Activated naive CD4-positive, alpha-beta T cell treated with Interleukin-2 at 50 U/mL for 16 hours (primary cell): ENCODE measurements at places on chromosomes 1 and 21.

- no peak for DNase-seq
These were observed 3.7 kb downstream of the ATP1A1 start for GRCh38 chr1:116376729-116377086.

DNA sequence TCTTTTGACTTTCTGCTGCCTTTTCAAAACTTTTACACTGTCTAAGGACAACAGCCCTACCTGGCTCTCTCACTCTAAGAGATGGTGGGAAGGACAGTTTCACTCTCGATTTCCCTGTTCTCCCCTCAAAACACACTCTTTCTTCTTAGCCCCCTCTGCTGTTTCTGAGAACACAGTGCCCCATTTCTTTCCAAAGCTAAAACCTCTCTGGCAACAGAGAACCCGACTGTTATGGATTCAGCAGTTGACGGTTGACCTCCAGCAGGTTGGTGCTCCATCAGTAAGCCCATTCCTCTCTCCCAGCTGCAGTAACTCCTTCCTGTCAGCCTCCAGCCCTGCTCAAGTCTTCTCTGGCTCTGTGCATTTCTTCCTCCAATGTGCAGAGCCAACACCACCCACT is 88.2 kb upstream of the ABCD3 start:
- no peak for DNase-seq

DNA sequence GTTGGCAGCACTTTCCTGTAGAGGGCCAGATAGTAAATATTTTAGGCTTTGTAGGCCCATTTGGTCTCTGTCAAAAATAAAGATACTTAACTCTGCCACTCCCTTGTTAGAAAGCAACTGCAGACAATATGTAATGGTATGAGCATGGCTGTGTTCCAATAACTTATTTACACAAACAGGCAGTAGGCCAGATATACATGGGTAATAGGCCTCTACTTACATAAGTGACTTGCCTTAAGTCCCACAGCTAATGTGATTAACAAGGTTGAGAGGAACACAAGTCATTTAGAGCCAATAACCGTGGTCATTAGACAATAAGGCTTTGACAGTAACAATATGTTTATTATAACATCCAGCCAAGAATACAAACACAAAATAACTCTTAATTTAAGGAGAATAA is 17.4 kb downstream of the CCT8 start:
- no peak for DNase-seq

GRCh38 chr1:224637515-224637914 is 21.4 kb downstream of the CNIH3 start:
- DNase-seq = no peak

DNA sequence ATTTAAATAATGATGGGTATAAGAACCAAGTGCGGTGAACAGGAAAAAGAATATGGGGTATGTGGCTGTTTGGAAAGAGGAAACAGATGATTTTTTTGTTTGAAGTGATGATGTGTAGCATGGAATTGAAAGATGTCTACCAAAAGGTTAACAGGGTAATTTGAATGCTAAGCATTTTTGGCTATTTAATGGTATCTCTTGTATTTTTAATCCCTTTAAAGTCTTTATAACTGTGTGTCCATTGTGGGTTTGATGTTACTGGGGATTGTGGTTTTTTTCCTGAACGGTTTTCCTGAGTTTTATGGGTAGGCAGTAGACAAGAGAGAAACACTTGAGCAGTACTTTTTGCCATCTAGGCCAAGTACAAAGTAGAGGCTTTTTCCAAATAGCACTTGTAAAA is 63.2 kb downstream of the PRDM2 start:
- DNase-seq = no peak

GRCh38 chr1:245578771-245579170 is 424.0 kb downstream of the KIF26B start:
- no peak for DNase-seq

GRCh38 chr1:43232074-43232473 is 37.7 kb upstream of the TMEM125 start:
- DNase-seq = no peak

- no peak for DNase-seq
These were observed 30.6 kb downstream of the HYI start for GRCh38 chr1:43422995-43423671.

DNA sequence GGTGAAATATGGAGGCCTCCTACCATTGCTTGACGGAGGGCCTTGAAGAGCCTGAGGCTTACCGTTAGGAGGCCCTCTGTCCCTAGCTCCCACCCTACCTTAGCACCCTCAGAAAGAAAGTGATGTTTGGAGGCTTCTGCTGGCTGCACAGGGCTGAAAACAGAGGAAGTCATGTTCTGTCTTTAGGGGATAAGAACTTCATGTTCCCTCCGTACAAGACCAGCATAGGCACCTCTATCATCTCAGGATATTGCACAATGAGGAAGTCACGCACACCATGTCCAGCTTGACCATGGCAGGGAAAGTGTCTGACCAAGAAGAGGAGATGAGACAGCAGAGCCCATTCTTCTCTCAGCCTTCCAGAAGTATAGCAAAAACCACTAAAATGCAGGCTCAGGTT is 13.8 kb downstream of the ADORA3 start:
- no peak for DNase-seq

DNA sequence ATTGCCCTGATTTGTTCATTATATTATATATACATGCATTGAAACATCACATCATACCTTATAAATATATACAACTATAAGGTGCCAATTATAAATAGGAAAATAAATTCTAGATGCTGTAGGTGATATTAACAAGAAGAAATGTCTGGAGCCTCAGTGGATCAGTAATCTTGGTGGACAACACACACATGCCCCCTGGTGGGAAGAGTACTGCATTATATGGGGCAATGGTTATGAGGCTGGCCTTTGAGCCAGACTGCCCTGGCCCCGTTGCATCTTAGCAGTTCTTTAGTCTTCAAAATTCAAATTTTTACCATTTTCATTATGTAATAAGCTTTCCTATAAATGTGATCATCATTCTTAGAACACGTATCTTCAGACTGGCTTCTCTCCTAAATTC is 335.0 kb upstream of the GREM2 start:
- no peak for DNase-seq

GRCh38 chr1:39238476-39238875 is 34.0 kb downstream of the MACF1 start:
- no peak for DNase-seq

GRCh38 chr1:247210062-247210375 is 38.2 kb upstream of the ZNF124 start:
- no peak for DNase-seq

GRCh38 chr1:55445416-55445815 is 230.3 kb upstream of the USP24 start:
- no peak for DNase-seq

DNA sequence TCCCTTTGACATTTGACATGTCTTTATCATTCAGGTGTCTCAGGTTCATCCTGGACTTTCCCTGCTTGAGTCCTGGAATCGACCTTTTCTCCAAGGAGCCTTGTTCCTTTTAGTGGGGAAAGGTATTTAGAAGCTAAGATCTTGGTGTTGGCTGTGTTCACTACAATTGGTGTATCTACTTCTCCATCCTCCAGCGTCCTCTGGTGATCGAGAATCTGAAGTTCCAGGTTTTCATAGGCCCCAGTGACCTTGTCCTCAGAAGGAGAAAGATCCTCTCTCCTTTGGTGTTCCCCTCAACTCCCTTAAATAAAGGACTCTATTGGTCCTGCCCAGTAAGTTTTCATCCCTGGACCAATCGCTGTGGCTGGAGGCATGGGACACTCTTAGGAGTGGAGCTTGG is 22.1 kb downstream of the MROH7 start:
- no peak for DNase-seq

GRCh38 chr1:173212952-173213491 is 5.9 kb upstream of the TNFSF4 start:
- no peak for DNase-seq

DNA sequence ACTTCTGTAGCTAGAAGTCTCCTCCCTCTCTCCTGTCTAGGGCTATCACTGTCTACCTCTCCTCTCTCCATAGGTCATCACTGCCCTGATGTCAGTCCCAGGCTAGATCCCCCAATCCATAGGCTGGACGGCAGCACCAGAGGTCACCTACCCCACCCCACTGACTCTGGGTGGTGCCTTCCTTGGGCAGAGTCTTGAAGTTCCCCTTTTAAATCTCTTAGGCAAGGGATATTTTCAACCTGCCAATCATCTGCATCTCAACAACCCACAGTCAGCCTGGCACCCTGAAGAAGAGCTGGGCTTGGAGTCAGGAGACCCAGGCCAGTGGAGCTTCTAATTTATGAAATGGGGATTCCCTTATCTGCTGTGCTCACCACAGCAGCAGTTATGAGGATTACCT is 13.2 kb downstream of the MYBPH start:
- no peak for DNase-seq

- DNase-seq = no peak
These were observed 38.7 kb downstream of the AZIN2 start for GRCh38 chr1:33119532-33120217.

GRCh38 chr1:21494196-21494595 is 15.0 kb upstream of the ALPL start:
- DNase-seq = no peak

DNA sequence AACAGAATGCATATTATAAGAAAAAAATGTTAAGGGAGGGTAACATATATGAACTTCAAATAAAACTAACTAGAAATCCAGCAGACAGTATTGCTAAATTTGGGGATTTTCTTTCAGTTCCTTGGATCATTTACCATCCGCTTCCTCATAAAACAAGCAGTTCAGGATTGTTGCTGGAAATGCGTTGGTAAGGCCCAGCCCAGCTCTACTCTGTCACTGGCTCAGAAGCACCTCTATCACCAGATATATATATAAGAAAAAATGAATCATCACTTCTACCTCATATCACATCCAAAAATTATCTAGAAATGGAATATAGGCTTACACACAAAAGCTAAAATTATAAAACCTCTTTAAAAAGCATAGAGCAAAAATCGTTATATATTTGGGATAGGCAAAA is 28.2 kb upstream of the COG2 start:
- no peak for DNase-seq

DNA sequence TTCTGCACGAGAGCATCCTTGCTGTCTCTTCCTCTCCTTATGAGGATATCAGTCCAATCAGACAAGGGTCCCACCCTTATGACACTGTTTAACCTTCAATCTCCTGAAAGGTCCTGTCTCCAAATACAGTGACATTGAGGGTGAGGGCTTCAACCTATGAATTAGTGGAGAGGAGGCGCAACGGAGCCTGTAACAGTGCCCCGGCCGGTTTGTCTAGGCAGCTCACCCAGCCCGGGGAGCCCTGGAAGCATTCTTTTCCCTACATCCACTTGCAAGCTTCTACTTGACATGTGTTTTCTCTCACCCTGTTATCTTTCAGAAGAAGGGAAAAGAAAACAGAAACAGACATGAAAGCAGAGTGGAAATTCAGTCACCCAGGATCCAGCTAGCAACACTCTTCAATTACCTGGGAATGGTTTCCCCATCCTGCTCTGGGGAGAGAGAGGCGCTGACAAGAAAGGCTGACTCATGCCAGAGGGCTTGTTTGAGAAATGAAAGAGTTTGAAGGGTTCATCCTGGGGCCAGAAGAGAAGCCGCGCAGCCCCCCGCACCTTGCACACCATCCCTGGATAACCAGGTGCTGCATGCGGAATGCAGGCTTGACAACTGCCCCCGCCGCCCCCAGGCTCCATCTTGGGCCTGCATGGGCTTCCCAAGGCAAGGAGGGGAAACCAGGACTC is 394.9 kb downstream of the NPHP4 start:
- DNase-seq = no peak

DNA sequence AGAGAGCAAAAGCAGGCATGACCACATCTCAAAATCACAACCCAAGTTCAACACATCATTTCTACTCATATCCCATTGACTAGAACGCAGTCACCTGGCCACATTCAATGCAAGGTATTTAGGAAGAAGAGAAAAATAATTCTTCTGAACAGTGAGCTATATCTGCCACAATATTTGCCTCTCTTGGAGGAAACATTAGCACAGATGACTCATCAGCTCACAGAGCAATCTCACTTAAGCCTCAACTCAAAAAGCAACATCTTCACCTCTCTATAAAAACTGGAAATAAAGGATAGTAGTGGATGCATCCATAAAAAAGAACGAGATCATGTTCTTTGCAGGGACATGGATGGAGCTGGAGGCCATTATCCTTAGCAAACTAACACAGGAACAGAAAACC is 143.9 kb upstream of the FMN2 start:
- no peak for DNase-seq

DNA sequence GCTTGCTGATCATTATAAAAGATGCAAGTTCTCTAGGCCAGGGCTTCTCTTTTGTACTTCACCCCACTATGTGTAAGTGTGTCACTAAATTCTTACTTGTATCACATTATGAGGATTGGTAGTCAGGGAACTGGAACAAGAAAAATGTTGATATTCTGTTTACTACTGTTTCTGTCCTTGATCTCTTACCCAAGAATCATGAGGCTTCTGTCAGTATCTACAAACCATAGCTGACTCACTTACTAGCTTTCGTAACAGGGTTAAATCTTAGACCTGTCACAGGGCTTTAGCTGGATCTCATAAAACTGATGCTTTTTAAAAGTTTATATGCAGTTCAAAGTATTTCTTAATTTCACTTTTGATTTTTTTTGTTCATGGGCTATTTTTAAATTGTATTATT is 681.2 kb downstream of the PLPP3 start:
- no peak for DNase-seq

DNA sequence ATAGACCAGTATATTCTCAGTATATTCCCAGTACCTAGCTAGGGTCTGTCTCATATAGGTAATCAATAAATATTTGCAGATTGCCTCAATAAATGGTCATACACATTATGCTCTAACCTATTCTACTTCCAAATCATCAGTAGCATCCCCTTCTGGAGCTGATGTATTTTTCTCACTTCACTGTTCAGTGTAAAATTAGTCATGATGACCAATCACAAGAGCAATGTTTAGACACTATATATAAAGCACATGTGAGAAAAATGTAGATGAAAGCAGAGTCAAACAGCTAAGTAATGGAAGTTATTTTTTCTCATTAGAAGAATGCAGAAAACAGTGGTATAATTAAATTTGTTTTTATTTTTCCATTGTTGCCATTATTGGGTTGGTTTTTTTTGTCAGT is 34.7 kb downstream of the EPRS1 start:
- DNase-seq = no peak

- no peak for DNase-seq
These were observed 43.1 kb downstream of the ATP2B4 start for GRCh38 chr1:203669739-203670138.

GRCh38 chr21:33824156-33824941 is 91.3 kb downstream of the ATP5PO start:
- no peak for DNase-seq

DNA sequence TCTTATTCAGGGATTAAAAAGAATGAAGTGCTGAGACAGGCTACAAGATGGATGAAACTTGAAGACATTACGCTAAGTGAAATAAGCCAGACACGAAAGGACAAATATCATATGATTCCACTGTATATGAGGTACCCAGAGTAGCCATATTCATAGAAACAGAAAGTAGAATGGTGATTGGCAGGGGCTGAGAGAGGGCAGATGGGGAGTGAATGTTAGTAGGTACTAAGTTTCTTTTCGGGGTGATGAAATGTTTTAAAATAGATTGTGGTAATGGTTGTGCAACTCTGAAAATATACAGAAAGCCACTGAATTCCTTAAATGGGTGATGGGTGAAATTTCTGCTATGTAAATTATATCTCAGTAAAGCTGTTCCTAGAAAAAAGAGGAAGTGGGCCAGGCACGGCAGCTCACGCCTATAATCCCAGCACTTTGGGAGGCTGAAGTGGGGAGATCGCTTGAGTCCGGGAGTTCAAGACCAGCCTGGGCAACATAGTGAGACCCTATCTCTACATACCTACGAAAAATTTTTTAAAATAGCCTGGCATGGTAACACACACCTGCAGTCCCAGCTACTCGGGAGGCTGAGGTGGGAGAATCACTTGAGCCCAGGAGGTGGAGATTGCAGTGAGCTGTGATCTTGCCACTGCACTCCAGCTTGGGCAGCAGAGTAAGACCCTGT is 15.9 kb downstream of the SLC27A3 start:
- no peak for DNase-seq
